ENCODE measurements at places on chromosomes 1 and 21.

DNA sequence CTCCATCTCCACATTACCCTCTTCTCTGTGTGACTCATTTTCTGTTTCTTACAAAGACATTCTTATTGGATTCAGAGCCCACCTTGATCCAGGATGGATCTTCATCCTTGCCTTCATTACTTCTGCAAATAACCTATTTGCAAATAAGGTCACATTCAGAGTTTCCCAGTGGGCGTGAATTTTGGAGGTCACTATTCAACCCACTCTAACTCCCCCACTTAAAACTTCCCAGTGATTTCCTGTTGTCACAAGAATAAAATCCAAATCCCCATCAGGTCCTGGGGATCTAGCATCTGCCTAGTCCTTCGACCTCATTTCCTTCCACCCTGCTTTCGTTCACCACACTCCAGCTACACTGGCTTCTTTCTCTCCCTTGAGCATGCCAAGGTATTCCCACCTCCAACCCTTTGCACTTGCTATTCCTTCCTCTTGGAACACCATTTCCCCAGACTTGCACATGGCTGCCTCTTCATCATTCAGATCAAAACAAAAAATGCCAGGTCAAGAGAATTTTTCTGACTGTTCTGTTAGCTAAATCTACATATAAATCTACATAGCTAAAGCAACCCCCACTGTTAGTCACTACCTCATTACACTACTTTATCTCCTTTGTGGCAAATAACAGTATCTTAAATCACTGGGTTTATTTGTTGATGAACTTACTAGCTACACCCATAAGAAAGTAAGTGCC lies 187.2 kb downstream of the TOMM20 start:
- DNase-seq, result no peak

DNA sequence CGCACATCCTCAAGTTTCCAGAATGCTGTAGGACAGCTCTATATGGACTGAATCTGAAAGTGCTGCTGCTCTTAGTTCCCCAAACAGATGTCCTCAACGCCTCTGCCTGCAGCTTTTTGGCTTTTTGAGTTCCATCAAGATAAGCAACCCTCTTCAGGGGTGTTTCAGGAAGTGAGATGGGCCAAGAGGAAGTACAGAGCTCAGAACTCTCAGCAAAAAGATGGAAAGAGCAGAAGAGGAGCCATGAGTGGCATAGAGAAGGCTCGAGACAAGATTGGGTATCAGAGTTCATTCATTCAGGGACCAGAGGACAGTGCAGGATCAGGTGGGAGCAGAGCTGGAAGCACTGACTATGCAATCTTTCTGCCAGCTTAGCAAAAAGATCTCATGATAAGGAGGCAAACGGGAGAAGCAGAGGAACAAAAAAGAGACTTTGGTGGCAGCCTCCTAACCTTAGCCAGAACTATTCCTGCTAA lies at the start of the genes ADORA3 and TMIGD3:
Gene ADORA3 (minus strand): TSS at position 49 of the 476 bp plus-strand sequence. CDS start 279 bp downstream, outside the sequence.
Gene TMIGD3 (minus strand): TSS at position 49 of the 476 bp plus-strand sequence. CDS start 279 bp downstream, outside the sequence.
- no peak for DNase-seq

DNA sequence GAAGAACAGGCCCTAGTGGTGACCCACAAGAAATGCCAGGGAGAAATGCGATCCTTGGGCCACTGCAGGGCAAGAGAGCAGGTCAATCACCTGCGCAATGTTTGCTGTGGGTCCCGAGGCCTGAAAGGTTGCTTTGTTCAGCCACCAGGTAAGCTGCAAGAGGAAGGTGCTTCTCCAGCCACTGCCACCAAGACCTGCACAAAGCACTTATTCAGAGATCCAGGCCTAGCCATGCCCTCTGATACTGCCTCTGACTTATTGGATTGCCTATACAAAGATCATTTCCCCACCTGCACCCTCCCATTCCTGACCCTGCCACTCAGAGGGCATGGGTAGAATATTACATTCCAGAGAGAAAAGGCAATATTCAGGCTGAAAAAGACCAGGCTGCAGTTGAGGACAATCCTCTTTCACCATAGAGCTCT lies 349.4 kb upstream of the NFIA start:
- DNase-seq, result no peak

GRCh38 chr1:94463056-94463764 lies 45.0 kb downstream of the ABCD3 start:
- no peak for DNase-seq

- DNase-seq, result no peak
Measured at GRCh38 chr1:81186261-81186660, 614.5 kb upstream of the ADGRL2 start.

DNA sequence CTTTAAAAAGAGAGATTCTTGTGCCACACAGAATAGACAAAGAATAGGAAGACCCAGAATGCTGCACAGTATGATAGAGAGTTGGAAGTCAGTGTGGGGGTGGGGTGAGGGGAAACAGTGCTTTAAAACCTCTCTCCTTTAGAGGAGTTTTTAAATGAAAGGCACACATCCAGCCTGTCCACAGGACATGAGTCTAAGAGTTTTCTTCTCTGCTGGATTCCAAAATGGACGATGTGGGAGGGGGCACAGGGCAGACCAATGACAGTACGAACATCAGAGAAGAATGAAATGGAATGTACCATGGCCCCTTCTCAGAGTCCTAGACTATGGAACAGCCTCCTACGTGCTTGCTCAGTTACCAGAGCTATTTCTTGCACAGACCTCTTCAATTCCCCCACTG lies 458.2 kb upstream of the DAB1 start:
- DNase-seq, result no peak

DNA sequence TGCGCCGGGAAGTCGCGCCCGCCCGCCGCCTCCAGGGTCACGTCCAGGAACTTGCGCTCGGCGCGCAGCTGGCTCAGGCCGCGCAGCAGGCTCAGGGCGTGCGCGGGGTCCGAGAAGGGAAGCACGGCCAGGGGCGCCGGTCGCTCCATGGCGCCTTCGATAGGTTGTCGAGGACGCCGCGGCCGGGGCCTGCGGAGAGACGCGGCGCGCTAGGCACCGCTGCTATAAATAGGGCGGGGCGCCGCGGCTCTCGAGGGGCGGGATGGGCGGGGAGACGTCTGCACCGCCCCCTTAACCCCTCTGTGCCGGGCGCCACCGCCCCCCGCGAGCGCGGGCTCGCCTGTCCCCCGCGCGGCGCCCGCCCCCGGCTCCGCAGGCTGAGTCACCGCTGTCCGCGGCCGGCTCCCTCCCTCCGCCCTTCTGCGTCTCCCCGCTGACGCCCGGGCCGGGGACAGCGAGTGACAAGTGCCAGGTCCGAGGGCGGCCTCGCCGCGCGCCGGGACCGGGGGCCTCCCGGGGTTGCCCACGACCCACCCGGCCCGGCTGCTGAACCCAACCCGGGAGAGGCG lies at the start of gene KLHL21:
Gene KLHL21 (minus strand): TSS at position 201 of the 569 bp plus-strand sequence. CDS start 52 bp downstream, at position 149.
- no peak for DNase-seq
